SK-MEL-5 (cell line): ENCODE measurements at places on chromosomes 12 and 14. TPM values are rescaled to one million over a fixed set of nuclear protein-coding genes. Genes with fewer than 3 reads are reported as not detected.
A peak's percentile ranks its signal among the peaks of the same experiment; 100 is the strongest.

The GPD1 gene
- 0.27 and 1.4 TPM in 2 replicates for total RNA-seq

The ZC2HC1C gene
- 3.9 and 4.6 TPM in 2 replicates for total RNA-seq

The MAP3K9 gene
- total RNA-seq = 5.1 and 5.4 TPM in 2 replicates

- peak; percentile 80 for DNase-seq
Measured at GRCh38 chr12:57008178-57008577, 1.8 kb upstream of the ZBTB39 start.

GRCh38 chr14:99731547-99732435 is 47.7 kb downstream of the CYP46A1 start:
- no peak for DNase-seq

DNA sequence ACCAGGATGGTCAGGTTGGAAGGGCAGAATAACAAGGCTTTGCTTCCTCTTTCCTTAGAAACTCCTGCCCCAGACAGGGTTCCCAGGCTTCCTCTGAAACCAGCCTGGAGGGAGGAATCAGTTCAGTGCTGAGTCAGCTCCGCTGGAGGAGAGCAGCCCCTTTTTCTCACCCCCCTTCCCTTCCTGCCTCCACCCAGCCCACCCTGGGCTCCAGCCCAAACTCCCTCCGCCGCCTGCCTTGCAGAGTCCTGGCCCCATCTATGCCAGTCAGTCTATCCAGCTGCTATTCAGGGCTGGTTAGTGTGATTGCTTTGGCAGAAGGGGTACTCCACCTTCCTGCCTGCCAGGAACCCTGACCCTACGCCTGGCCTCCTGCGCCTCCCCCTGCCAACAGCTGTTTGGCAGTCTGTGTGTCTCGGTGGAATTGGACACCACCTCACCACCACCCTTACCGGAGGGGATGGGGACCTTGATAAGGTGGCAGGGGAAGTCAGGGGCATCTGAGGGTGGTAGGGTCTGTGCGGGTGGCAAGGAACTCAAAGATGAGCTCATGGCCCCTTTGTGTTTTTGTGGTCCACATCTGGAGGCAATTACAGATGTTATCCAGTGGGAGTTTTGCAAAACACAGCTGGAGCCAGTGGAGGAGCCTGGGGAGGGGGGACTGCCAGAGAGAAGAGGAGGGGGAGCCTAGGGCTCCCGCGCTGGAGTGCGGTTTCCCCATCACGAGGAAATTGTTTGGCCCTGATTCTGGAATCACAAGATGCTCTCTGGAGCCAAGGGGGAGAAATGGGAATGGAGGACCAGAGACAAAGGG is 12.2 kb downstream of the MMP14 start:
- peak; percentile 81 for DNase-seq

DNA sequence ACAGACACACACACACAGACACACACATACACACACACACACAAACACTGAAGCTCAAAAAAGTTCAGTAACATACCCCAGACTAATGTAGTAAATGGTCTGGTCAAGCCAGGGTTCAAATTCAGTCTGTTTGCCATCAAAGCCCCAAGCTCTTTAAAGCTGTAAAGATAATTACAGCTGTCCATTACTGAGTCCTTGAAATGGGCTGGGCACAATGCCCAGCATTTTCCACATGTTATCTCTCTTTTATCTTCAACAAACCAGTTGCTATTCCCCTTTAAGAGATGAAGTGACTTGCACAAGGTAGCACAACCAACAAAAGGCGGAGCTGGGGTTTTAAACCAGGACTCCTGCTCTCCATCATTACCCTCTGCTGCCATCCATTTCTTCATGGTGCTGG is 7.6 kb upstream of the UNC119B start:
- DNase-seq = no peak

GRCh38 chr12:120890963-120891362 is 13.2 kb downstream of the SPPL3 start:
- DNase-seq = no peak

- DNase-seq = no peak
Measured at GRCh38 chr14:65156568-65157366, 54.5 kb upstream of the MAX start.

GRCh38 chr14:37198273-37198598 is 499 bp downstream of the MIPOL1 start:
- DNase-seq = no peak

- peak; percentile 84 for DNase-seq
Measured at GRCh38 chr14:42214981-42215491, 608.4 kb downstream of the LRFN5 start.

DNA sequence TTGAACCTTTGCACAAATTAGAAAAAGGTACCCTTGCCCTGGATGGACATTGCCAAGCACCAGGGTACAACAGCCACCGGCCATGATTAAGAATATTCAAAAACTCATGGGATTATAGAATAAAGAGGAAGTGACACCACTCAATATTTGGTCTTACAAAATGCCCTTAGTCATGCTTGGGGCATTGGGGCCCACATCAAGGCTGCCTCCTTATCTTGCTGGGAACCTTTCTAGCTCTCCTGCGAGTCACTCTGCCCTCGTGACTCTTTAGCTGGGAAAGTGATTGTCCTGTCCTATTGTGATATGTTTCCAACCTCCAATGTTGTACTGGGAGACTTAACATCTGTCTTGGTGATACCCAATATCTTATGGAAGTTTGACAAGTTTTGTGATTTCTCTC is 57.8 kb downstream of the GTF2A1 start:
- DNase-seq = no peak

GRCh38 chr12:105506678-105507310 is 176.3 kb downstream of the C12orf75 start:
- DNase-seq = no peak

- no peak for DNase-seq
Measured at GRCh38 chr12:2267703-2268470, 215.1 kb downstream of the CACNA1C start.

- DNase-seq = no peak
Measured at GRCh38 chr14:50697659-50698290, 29.7 kb upstream of the SAV1 start.

DNA sequence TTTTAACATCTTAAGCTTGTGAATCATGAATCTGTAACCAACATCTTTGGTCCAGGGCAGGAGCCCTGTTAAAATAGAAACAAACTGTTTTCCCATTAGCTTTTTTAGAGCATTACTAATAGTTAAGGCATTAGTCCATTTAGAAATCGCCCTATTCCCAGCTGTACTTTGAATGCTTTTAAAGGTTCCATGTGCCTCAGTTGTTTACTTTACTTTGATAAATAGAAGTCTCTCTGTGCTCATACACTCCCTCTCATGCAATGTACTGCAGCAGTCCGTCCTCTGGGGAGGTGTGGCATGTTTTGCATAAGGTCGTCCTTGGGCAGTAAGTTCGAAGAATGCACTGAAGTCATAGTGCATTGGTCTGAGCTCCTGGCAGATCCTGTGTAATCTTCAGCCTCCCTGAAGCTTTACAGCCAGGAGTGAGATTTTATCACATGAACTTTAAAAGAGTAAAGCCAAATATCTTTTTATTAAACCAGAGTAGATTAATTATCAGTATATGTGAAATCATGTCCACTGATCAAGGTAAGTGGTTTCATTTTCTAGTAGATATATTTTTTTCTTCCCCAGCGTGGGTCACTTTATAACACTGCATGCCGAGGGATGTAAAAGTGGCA is 134.7 kb downstream of the FGD4 start:
- DNase-seq = peak; percentile 82
